ENCODE measurements at places on chromosomes 1 and 21.

DNA sequence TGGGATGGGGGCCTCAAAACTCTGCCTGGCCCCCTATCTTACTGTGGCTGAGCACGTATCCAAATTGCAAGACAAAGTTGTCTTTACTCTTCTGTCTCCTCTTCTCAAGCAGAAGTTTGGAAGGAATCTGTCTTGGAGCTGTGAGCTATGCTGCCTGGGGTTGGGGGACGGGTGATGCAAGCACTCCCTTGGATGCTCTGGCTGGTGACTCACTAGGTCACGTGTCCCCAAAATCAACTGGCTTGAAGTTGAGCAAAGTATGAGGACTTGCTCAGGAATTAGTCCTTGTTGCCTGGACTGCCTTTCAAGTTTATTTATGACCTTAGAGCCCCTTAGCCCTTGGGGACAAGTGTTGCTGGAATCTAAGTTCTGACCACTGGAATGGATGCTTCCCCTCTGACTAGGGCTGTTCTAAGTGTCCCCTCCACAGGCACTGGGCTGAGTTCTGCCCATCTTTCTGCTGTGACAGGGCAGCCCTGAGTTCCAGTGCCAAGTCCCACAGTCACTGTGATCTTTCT, 269.5 kb downstream of the HHAT start:
- DNase-seq, result no peak

- no peak for DNase-seq
Observed at GRCh38 chr1:67359592-67359991, 51.9 kb downstream of the IL12RB2 start.

DNA sequence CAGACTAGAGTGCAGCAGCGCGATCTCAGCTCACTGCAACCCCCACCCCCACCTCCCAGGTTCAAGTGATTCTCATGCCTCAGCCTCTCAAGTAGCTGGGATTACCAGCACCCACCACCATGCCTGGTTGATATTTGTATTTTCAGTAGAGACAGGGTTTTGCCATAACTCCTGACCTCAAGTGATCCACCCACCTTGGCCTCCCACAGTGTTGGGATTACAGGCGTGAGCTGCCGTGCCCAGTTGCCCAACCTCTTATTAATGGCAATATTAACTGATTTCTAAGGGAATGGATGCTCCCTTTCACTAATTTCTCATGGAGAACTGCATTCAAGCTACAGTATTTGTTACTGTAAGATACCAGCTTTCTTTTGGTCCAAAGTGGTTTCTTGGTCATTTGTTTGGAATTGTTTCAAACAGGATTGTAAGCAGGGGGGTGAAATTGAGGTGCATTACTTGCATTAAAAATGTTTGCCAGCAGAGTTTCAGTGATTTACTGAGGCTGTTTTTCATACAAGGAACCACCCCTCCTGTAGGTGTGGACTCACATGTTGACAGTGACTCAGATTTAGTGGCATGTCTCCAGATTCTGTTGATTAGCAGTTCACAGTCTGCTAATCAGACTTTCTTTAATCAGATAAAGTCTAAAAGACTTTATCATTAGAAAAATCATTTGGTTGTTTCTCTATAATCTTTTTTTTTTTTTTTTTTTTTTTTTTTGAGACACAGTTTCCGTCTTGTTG, 3.9 kb upstream of the TGFBR3 start:
- DNase-seq, result no peak

DNA sequence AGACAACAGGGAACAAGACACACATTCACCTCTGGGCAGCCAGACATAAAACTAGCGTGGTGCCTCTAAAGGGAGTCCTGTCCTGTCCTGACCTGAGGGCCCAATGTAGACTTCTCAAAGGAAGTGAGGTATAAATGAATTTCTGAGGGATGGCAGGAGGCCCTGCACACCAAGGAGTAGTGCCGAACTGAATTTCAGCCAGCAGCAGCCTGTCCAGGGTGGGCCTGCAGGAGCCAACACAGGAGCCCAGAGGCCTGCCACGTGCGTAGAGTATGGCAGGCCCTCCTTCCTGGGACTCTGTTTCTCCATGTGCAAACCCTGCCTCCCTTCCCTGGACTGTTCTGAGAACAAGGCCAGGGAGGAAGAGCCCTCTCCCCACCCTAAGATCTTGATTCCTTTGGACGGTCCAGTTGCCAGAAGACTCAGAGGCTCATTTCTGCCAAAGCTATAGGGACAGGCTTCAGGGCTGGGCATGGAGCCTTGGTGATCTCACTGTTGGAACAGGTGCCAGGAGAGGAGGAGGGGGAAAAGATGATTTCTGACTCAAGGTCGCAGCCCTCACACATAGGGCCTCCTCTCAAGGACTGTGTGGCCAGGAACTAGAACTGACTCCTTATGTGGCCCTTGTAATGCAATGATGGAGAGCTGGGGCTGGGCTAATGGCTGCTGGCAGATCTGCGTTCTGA, 1.8 kb upstream of the FABP3 start:
- no peak for DNase-seq

- no peak for DNase-seq
Observed at GRCh38 chr1:113540335-113540734, 150.0 kb downstream of the MAGI3 start.

DNA sequence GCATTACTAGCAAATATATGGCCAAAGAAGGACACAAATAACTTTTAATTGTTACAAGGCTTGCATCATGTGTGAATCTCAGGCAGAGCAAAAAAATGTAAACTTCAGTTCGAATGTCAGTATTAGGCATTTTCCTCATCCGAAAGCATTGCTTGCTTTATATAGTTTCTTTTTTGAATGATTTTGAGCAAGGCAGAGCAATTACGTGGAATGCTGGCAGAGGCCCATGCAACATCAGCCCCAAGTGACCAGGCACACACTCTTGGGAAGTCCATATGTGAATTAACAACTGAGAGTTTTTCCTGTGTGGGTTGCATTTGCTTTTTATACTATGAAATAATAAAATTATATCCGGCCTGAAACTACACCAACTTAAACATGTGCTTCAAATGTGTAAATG, 274.8 kb downstream of the PTPRC start:
- DNase-seq, result no peak

- no peak for DNase-seq
Observed at GRCh38 chr21:34519016-34519415, 7.0 kb upstream of the KCNE1 start.

- DNase-seq, result no peak
Observed at GRCh38 chr1:195872376-195872775, 735.9 kb downstream of the KCNT2 start.

- no peak for DNase-seq
Observed at GRCh38 chr1:17346046-17346789, 25.8 kb upstream of the PADI6 start.

- DNase-seq, result no peak
Observed at GRCh38 chr1:67194209-67194863, 28.1 kb downstream of the IL23R start.

DNA sequence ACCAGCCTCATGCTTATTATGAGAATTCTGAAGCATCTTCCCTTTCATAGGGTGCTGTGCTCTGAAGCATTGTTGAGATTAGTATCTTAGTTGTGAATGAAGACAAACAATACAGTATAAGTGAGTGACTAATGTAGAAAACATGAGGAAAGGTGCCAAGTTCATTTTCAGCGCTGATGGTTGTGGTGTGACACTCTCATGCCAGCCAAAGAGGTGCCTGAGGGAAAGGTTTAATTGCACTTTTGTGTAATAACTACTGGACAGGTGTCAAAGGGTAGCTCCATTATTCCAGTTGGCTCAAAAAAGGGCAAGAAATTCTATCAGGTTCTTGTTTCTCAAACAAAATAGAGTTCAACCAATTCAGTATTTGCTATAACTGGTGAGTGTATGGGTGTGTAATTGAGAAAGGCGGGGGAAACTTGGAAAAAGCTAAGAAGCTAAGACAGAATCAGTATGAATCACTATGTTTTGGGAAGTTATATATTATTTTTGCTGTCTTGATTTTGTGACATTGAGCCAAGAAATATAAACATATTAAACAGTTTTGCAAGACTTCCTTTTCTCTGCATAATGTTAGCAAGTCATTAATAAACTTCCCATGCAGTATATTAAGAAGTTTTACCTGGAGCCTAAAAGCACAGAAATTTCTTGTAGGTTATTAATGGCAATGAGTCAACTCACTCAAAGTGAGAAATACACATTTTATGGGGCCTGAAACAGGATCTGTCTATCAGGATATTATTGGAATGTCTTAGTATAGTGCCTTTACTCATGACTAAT, 31.8 kb downstream of the KCNK2 start:
- no peak for DNase-seq

DNA sequence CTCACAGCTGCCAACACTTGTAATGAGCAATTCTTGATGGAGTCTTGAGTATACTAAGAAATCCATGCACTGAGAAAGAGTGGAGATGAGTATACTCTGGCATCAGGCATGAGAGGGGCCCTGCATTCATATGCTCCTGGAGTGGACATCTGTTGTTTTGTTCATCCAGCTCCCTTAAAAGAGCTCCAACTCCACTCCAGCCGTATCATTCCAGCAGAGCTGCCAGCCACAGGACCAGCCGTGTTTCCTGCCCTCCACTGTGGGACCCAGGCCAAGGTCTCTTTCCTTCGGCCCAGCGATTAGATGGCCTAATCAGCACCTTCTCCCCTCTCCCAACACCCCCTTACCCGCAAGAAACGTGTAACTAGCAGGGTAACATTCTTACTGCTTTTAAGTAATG, 144.5 kb downstream of the OMA1 start:
- DNase-seq, result no peak

- no peak for DNase-seq
Observed at GRCh38 chr1:234430691-234431090, 48.3 kb downstream of the TARBP1 start.

- DNase-seq, result peak; percentile 47
Observed at GRCh38 chr1:82464362-82465001, 663.7 kb downstream of the ADGRL2 start.

- no peak for DNase-seq
Observed at GRCh38 chr1:175784831-175785230, 41.4 kb upstream of the TNR start.

GRCh38 chr1:8120693-8121260, 94.7 kb upstream of the ERRFI1 start:
- no peak for DNase-seq

GRCh38 chr1:167672831-167673230, 42.8 kb downstream of the RCSD1 start:
- no peak for DNase-seq

GRCh38 chr1:221706191-221706590, 35.7 kb downstream of the DUSP10 start:
- no peak for DNase-seq

GRCh38 chr1:161098210-161099068, at the start of gene KLHDC9:
TSS of gene KLHDC9 (plus strand) at chr1:161098361. CDS start at chr1:161098536, 175 bp downstream.
- peak; percentile 70 for DNase-seq

DNA sequence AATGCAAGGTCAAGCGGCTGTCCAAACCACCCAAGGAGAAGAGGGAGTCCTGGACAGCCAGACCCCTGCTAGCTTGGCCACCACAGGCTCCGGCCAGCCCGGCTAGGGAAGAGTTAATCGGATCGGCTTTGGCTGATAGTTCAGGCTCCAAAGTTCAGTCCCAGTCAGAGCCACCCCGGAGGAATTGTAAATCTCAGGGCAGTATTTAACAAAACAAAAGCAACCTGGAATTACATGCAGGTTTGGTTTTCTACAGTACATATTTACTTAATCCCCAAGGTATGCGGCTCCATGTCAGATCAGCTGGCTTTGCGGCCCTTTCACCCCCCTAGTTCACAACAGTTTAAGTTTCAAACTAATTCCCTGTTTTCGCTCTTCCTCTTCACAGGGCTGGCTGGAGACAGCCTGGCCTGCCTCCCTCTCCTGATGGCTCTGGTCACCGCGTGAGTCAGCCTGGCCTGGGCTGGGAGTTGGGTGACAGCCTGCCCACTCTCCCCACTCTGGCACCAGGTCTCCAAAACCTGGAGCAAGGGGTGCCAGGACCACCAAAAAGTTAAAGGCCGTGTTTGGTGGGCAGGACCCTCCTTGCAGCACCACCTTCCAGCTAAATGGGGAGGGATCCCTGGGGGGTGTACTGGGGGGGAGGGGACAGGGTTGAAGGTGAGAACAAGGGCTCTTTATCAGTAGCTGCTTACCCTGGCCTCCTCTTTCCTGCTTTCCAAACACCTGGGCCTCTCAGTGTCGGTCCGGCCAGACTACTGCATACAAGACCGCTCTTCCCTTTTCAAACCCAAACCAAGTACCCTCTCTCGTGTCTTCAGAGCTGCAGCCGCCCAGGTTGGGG, 1.9 kb downstream of the DHRS3 start:
- DNase-seq, result no peak

Measured in NCI-H2029 (cell line).